Activated naive CD8-positive, alpha-beta T cell treated with anti-CD3 and anti-CD28 coated beads, Interleukin-2, amount 10 ng/mL, durations not matched to agents 7 days and 5 days (primary cell): ENCODE measurements at places on chromosomes 11 and 22.

GRCh38 chr22:50270666-50271394 is 650 bp upstream of the MAPK11 start:
- H3K4me1 ChIP-seq = peaks cover 10% of the 10 kb centered on the region
- H3K27ac ChIP-seq = no peak overlapping the region
- H3K36me3 ChIP-seq = peaks cover 1% of the 10 kb centered on the region
- peaks cover 4% of the 10 kb centered on the region for H3K27me3 ChIP-seq

DNA sequence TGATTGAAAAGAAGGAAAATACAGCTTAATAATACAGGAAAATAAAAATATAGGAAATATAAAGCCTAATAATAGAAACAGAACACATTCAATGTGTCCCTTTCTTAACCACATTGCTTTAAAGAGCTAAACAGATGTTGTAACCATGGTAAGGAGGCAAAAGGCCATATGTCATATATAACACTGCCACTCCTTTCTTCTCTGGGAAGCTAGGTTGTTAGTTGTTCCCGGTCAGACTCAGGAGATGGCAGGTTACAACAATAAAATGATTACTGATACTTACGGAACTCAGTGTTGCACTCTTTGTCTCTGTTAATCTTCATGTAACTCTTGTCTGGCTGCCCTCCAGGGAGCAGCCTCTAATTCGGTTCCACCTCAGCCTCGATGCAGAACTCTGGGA is 134.7 kb upstream of the PGR start:
- H3K36me3 ChIP-seq = no peaks in the 10 kb centered on the region
- no peak overlapping the region for H3K4me3 ChIP-seq
- no peaks in the 10 kb centered on the region for H3K27me3 ChIP-seq
- DNase-seq = no peak
- no peak overlapping the region for H3K27ac ChIP-seq
- no peaks in the 10 kb centered on the region for H3K4me1 ChIP-seq

GRCh38 chr11:88418508-88418907 is 81.0 kb upstream of the CTSC start:
- no peaks in the 10 kb centered on the region for H3K27me3 ChIP-seq
- H3K36me3 ChIP-seq = peaks cover 26% of the 10 kb centered on the region
- no peak overlapping the region for H3K4me3 ChIP-seq

DNA sequence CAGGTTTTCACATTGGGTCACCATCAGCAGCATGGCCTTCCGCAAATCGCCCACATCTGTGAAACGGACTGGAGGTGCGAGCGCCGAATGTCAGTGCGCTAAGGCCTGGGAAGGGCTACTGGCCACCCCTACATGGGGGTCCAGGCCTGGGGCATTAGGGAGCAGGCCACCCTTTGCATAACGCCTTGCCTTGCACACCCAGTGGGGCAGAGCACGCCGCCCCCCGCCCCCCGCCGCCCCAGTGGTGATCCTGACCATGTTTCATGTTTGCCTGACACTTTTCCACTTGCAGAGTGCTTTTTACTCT is 2.6 kb downstream of the GRK2 start:
- H3K27me3 ChIP-seq = no peaks in the 10 kb centered on the region
- H3K4me3 ChIP-seq = peak overlapping the region; percentile 96
- peaks cover 62% of the 10 kb centered on the region for H3K4me1 ChIP-seq
- peaks cover 28% of the 10 kb centered on the region for H3K36me3 ChIP-seq

DNA sequence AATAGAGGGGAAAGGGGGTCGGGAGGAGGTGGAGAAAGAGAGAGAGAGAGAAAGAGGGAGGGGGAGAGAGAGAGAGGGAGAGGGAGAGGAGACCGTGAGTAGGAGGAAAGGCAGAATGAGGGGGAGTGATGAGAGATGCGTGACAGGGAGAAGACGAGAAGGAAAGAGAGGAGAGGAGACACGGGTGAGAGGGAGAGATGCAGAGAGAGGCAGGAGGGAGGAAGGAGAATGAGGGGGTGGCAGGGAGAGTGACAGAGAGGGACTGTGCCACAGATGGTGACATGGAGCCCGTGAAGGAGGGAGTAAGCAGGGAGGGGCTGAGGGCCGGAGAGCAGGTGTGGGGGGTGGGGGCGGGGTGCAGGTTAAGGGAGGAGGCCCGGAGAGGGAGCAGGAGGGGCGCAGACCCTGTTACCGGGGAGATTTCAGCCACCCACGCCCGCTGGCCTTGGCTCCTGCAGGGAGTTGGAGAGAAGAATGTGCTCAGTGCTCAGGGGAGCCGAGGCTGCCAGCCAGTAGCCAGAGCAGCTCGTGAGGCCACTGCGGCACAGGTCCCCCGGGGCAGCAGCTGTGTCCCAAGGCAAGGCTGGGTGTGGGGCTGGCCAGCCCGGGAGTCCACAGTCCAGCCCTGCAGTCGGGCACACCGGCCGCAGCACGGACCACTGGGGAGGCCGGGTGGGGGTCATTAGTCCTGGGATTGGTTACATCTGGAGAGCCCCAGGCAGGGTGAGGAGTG is at the start of gene SSTR3:
TSS of gene SSTR3 (minus strand) at position 304 of the 733 bp plus-strand sequence. CDS start 4,674 bp downstream, outside the sequence.
- H3K27ac ChIP-seq = no peak within 1 kb of the TSS
- H3K4me1 ChIP-seq = peaks cover 24% of the 10 kb centered on the region
- peak; percentile 22 for DNase-seq

- peak; percentile 34 for DNase-seq
- H3K4me1 ChIP-seq = peaks cover 19% of the 10 kb centered on the region
- H3K27ac ChIP-seq = peak overlapping the region; percentile 91
- peaks cover 3% of the 10 kb centered on the region for H3K27me3 ChIP-seq
- no peak overlapping the region for H3K4me3 ChIP-seq
Measured at GRCh38 chr11:47393163-47394049, 15.0 kb upstream of the SLC39A13 start.

GRCh38 chr11:117188620-117189081 is 10.1 kb downstream of the SIDT2 start:
- peak; percentile 16 for DNase-seq
- no peaks in the 10 kb centered on the region for H3K27me3 ChIP-seq
- peaks cover 2% of the 10 kb centered on the region for H3K36me3 ChIP-seq
- no peak overlapping the region for H3K4me3 ChIP-seq

GRCh38 chr22:44242946-44243724 is 62.4 kb downstream of the PARVG start:
- H3K36me3 ChIP-seq = no peaks in the 10 kb centered on the region
- H3K27me3 ChIP-seq = peaks cover 37% of the 10 kb centered on the region
- no peaks in the 10 kb centered on the region for H3K4me1 ChIP-seq
- no peak overlapping the region for H3K27ac ChIP-seq
- no peak overlapping the region for H3K4me3 ChIP-seq

GRCh38 chr11:41497974-41498373 is 38.5 kb upstream of the LRRC4C start:
- no peaks in the 10 kb centered on the region for H3K27me3 ChIP-seq
- H3K4me1 ChIP-seq = no peaks in the 10 kb centered on the region
- H3K27ac ChIP-seq = no peak overlapping the region
- no peak for DNase-seq
- H3K4me3 ChIP-seq = no peak overlapping the region
- H3K36me3 ChIP-seq = no peaks in the 10 kb centered on the region

DNA sequence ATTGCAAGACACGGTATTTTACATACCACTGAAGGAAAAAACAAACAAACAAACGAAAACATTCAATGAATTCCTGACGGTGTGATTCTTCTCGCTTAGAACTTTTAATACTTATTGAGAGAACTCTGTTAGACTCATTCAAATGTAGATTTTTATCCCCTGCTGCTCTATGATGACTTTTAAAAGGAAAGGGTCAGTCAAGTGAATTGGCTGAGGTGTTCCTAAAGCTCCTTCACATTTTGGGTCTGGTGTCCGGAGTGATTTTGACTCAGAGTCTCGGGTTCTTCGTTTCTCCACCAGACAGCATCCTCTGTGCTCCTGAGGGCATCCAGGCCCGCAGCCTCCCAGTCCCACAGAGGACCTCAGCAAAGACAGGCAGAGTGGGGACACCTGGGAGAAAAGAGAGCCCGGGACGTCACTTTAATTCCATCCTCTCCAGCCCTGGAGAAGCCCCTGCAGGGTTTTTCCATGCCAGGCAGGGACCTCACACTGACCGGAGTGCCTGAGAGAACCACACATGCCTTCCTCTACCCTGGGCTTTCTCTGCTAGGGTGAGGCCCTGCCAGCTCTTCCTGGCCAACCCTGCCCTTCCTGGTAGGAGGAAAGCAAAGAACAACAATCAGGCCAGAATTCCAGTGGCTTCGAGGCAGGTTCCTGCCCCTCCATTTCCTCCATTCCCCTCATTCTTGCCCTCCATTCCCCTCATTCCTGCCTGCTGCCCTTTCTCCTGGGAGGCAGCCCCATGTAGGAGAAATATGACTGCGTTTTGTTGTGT is 1.4 kb upstream of the CSF2RB start:
- peaks cover 11% of the 10 kb centered on the region for H3K4me1 ChIP-seq
- H3K4me3 ChIP-seq = no peak overlapping the region
- H3K27ac ChIP-seq = no peak overlapping the region
- H3K27me3 ChIP-seq = peaks cover 53% of the 10 kb centered on the region

- H3K27me3 ChIP-seq = no peaks in the 10 kb centered on the region
- DNase-seq = no peak
- peak overlapping the region; percentile 86 for H3K27ac ChIP-seq
- peaks cover 6% of the 10 kb centered on the region for H3K36me3 ChIP-seq
Measured at GRCh38 chr22:27832606-27833005, 31.1 kb upstream of the MN1 start.

DNA sequence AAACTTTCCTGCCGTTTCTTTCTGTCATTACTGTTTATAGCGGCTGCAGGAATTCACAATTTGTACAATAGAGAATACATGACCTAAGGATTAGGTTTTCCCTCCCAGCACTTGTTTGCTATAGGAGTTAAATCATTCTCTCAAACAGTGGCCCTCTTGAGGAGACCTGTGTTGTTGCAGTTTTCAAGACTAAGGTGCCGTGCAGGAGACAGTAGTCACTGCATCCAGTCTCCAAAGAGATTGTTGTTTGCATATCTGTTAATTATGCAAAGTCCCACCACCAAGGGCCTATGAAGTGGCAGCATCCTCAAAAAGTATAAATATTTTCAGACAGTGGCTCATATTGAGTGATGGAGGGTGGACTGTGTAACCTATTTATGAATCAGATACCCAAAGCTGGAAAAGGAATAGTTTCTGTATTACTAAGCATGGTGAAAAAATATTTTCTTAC is 2.3 kb downstream of the PRSS23 start:
- H3K27me3 ChIP-seq = peaks cover 54% of the 10 kb centered on the region
- no peak overlapping the region for H3K27ac ChIP-seq
- no peak for DNase-seq
- no peak overlapping the region for H3K4me3 ChIP-seq
- H3K4me1 ChIP-seq = peaks cover 15% of the 10 kb centered on the region
- no peaks in the 10 kb centered on the region for H3K36me3 ChIP-seq

GRCh38 chr11:126341760-126342161 is 13.7 kb upstream of the ST3GAL4 start:
- no peak for DNase-seq
- no peak overlapping the region for H3K4me3 ChIP-seq
- peaks cover 10% of the 10 kb centered on the region for H3K36me3 ChIP-seq

DNA sequence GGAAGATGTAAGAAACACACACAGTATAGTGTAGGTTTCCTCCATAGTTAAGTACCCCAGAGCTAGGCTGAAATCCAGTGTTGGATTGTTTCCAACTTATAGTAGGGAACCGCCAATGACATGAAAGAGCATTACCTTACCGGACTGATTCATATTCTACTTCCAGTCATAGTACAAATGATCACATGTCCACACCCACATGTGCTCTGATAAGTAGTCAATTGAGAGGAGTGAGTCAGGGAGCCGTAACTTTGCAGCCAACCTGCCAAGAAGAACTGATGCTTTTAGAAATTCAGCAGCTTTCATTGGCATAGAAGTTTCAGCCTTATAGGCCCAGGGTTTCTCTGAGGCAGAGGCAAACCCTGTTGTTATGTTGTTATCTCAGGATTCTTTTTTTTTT is 240.6 kb downstream of the ETS1 start:
- no peak for DNase-seq
- peaks cover 42% of the 10 kb centered on the region for H3K4me1 ChIP-seq
- no peak overlapping the region for H3K4me3 ChIP-seq
- H3K27me3 ChIP-seq = no peaks in the 10 kb centered on the region
- H3K27ac ChIP-seq = no peak overlapping the region
